ENCODE measurements at places on chromosomes 5 and 9.

- DNase-seq: no peak
These were observed 357.5 kb downstream of the TAF11L14 start for GRCh38 chr5:17991775-17992174.

DNA sequence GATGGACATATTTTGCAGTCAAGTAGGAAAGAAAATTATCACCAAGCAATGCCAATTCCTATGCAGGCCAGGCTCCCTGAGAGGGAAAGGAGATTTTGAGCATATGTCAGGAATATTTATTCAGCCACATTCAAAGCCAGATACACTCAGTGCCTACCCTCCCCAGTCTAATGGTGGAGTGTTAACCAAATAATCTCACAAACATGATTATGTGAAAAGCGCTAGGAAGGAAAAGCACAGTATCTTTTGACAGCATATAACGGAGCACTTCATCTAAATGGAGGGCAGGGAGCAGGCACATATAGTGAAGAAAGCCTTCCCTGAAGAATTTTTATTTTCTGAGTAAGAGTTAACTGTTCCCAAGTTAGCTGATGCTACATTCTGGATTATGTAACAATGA lies 80.3 kb upstream of the SLC30A5 start:
- no peak for DNase-seq

DNA sequence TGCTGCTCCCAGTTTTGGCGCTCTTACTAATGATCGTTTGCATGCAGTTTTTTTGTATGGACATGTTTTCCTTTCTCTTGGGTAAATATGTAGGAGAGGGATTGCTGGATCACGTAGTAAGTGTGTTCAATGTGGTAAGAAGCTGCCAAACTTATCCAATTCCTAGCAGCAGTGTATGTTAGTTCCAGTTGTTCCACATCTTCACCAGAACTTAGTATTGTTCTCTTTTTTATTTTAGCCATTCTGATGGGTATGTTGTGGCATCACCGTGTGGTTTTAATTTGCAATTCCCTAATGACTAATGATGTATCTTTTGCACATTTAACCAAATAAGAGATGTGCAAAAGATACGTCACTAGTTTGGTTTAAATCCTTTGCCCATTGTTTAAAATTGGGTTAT lies 65.9 kb downstream of the IPPK start:
- no peak for DNase-seq

DNA sequence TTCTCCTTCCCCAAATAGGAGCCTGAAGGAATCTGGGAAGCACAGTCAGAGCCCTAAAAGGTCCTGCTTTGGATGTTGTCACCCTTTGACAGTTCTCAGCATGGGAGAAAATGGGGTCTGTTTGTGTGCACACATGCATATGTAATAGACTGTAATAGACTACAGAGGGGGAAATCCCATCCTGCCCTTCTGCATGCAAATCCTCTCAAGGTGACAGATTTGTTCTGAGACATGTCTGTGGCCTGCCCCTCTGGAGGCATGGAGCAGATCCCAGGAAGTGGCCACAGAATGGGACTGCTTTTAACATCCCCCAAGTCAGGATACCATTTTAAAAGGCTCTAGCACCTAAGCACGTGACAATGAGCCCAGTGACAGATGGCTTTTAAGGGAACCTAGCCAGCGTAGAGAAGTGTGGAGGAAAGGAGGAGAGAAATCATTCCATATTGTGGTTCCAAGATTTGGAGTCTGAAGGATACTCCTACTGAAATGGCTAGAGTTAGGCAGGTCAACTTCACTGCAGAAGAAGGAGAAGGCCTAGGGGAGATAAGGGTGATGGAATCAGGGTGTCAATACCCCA lies 483.5 kb downstream of the SPOCK1 start:
- no peak for DNase-seq

DNA sequence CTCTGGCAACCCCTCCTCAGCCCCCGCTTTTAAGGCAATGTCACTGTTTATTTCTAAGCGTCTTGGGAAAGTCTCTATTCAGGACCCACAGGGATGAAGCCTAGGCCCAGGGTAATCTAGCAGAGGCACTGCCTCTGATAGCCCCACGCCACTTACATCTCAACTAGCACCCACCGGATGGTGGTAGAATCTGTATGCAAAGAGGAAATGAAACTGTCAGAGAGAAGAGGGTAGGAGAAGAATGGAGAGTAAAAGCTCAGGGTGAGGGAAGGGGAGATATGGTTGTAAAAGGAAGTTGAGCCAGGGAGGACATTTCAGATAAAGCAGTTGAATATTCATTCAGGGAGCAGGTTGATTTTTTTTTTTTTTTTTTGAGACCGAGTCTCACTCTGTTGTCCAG lies 3.0 kb downstream of the FRRS1L start:
- DNase-seq: no peak

GRCh38 chr5:157159209-157159751 lies 6.8 kb downstream of the GARIN3 start:
- no peak for DNase-seq

GRCh38 chr9:34289159-34289558 lies 39.9 kb downstream of the KIF24 start:
- DNase-seq: no peak

- DNase-seq: no peak
These were observed 22.7 kb upstream of the SMIM23 start for GRCh38 chr5:171762903-171763302.

GRCh38 chr5:90558344-90559192 lies at the start of gene ADGRV1:
TSS of gene ADGRV1 (plus strand) at chr5:90558797. CDS start at chr5:90558896, 99 bp downstream.
- peak; percentile 7 for DNase-seq

DNA sequence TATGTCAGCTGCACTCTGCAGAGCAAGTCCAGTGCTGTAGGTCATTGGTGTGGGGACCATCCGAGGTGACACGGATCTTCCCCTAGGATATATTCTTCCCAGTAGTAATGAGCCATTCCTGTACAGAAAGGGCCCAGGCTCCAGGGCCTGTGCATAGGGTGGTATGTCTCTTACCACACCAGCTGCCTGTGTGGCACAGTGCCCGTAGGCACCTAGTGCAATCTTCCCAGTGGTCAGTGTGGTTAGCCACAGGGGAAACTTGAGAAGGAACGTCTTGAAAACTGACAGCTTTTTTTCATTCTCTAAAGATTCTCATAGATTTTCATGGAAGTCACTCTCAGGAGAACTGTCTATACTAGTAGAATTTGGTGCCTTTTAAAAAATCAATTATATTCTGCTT lies 39.8 kb downstream of the CYSTM1 start:
- no peak for DNase-seq

DNA sequence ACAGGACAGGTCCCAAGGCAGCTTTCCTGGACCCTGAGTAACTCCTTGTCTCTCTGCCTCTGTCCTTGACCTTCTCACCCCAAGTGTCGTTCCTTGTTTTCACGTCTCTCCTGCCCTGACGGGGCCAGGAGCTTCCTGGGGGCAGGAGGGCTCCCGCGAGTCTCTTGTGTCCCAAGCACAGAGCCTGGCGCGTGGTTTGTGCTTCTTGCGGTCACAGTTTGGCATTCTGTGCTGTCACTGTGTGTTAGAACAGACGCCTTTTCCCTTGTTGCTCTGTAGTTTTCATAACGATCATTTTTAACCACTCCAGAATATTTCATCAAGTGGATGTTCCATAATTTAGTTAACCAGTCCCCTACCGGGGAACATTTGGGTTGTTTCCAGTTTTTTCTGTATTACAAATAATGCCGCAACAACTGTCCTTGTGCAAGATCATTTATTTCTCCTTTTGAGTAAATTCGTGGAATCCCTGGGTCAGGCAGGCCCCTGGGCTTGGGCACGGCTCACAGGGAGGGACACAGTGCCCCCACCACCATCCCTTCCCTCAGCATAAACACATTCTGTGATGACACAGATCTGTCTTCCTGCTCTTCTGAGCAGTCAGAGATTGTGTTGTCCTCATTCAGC lies 71.9 kb downstream of the TSPAN17 start:
- DNase-seq: no peak

- DNase-seq: no peak
These were observed 10.8 kb downstream of the KCNV2 start for GRCh38 chr9:2727966-2728613.

- DNase-seq: peak; percentile 32
These were observed 182.4 kb upstream of the OTULINL start for GRCh38 chr5:14399054-14399692.

GRCh38 chr5:77302247-77302646 lies 91.8 kb downstream of the PDE8B start:
- DNase-seq: no peak

GRCh38 chr9:1994180-1994579 lies 21.0 kb upstream of the SMARCA2 start:
- DNase-seq: no peak

DNA sequence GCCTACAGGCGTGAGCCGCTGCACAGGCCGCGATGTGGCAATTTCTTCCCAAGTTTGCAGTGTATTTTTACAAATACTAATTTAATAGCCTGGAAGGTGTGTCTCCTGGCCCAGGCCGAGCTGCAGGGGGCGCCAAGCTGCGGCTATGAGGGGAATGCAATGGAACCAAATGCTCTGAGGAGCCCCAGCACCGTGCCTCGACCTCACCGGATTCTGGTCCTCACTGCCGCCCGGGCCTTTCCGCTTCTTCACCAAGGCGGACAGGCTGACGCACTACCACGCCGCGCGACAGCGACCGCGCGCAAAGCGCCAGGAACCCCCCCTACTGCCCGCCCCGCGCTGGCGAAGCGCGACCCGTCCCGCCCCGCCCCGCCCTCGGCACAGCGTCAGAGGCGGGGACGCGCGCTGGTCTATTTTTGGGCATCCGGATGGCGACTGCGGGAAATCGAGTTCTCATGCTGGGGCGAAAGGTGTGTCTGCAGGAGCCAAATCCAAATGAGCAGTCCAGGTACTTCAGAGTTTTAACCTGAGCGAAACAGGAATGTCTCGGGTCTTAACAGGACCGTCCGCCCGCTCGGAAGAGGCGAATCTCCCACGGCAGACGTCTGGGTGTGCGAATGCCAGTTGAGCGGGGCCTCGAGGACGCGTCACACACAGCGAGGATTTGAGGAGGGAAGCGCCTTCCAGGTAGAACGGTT lies 31.7 kb upstream of the PRXL2C start:
- DNase-seq: peak; percentile 93

DNA sequence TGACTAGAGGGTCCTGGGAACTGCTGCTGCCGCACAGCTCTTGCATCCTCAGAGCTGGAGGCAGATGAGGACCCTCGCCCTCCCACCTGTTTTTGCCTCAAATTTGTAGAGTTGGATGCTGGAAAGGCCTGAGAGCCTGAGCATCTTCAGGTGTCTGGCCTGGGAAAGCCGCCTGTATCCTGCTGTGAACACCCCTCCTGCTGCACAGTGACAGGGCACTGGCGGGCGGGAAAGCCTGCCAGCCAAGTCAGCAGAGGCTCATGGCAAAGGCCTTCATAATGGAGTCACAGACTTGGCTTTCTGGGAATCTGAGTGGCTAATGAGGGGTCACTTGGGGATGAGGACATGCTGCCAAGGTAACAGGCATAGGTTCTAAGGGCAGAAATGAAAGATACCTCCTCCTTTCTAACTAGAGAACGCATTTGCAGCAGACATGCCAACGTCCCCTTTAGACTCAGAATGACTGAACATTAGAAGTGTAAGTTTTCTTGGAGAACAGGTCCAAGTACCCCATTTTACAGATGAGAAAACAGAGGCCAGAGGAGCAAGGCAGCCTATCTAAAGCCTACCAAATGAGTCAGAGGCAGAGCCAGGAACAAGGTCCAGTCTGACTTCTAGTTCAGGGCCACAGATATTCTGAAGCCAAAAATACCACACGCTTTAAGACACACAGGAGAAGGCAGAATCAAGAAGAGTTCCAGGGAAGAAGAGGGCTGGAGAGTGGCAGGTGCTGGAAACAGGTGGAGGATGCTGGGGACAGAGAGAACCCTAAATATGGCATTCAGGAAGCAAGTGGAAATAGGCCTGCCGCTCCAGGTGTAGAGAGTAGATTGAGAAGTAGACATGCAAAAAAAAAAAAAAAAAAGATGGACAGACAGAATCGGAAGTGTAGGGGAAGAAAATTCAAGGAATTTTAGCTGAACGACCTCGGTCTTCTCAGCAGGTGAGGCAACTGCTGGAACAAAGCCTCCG lies 44.1 kb downstream of the EPB41L4B start:
- no peak for DNase-seq

DNA sequence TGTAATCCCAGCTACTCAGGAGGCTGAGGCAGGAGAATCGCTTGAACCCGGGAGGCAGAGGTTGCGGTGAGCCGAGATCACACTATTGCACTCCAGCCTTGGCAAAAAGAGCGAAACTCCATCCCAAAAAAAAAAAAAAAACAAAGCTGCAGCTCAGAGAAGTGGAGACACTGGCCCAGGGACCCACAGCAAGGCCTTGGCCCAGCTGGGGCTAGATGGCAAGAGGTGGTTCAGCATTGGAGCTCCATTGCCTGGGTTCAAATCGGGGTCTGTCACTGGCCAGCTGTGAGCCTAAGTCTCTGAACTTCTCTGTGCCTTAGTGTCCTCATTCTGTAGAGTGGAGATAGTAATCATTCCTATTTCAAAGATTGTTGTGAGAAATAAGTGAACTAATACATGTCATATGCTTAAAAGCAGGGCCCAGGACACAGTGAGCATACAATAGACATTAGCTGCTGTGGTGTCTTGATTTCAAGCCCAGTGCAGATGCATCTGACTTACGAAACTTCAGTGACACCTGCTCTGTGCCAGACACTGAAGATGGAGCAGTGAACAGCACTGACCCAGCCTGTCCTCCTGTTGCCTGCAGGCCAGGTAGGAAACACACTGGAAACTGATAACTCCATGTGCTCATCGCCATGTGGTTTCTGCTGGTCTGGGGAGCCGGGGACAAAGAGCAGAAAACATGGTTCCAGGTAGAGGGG lies 127.7 kb downstream of the C9orf50 start:
- DNase-seq: no peak

DNA sequence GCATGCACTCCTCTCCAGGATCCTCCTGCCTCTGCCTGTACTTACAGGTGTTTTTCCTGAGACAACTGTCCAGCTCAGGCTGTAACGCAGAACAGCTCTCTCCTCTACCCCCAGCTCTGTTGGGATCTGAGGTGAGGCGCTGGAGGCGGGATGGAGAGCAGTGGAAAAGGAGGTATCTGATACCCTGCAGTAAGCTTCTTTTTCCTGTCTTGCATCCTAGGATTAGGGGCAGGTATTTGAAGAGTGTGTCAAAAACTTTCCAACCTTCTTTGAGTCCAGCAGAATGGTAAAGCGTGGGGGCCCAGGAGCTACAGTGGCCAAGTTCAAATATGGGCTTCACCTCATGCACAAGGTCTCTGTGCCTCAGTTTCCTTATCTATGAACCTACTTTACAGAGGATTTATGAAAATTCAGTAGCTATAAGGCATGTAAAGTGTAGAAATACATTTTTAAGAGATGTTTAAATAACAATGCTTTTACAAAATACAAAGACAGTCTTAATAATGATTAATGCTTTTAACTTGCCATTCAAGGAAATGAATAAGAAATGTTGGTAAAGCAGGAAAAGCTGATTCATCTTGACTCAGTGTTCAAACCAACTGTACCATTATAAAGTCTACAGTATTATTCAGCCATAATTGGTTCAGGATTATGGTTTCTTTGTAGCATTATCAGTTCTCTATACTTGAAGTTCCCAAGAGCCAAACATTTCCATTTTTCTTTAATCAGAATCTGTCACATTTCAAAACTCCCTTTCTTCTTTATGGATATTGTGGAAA lies 26.1 kb downstream of the MAP1B start:
- DNase-seq: no peak
